ENCODE measurements at places on chromosomes 2 and 18. TPM values are rescaled to one million over a fixed set of nuclear protein-coding genes. Genes with fewer than 3 reads are reported as not detected.

GRCh38 chr2:227817850-227818674, 4.4 kb downstream of the CCL20 start:
- peak overlapping the region; percentile 99 for H3K27ac ChIP-seq
- H3K4me3 ChIP-seq: no peak overlapping the region
- no peaks in the 10 kb centered on the region for H3K27me3 ChIP-seq
- DNase-seq: peak; percentile 98
- peaks cover 3% of the 10 kb centered on the region for H3K4me1 ChIP-seq

STARD6 gene
- not detected for total RNA-seq

MAL gene
- 1.2 TPM for total RNA-seq

SGO2 gene
- total RNA-seq: 1.7 TPM

DNA sequence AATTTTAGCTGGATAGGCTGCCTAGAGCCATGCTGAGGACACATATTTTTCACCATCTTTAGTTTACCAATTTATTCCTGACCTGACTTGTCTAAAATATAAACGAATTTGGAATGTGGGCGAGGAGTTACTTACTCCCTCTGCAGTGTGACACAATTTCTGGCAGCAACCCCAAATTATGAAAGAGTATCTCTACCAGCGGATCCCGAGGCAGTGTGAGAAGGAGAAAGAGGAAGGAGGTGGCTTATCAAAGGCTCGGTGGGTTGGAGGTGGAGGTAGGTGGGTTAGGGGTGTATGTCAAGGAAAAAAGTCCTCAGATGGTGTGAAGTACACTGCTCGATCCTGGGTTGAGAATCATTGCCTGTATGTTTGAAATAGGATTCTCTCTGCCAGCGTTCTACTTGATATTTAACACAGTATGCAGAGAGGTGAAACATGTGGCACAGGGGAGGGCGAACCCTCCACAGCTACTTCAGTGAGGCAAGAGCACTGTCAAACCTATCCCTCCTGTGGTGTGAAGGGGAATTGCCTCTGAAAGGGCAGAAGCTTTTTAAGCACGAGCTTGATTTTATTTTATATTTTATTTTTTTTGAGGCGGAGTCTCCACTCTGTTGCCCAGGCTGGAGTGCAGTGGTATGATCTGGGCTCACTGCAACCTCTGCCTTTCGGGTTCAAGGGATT, 76.0 kb downstream of the RFTN2 start:
- H3K4me3 ChIP-seq: no peak overlapping the region
- H3K27me3 ChIP-seq: no peaks in the 10 kb centered on the region

CRACDL gene
- total RNA-seq: 6.0 TPM

TTN gene
- total RNA-seq: 4.8 TPM

UCN gene
- 1.2 TPM for total RNA-seq

TMEM247 gene
- total RNA-seq: not detected

DNA sequence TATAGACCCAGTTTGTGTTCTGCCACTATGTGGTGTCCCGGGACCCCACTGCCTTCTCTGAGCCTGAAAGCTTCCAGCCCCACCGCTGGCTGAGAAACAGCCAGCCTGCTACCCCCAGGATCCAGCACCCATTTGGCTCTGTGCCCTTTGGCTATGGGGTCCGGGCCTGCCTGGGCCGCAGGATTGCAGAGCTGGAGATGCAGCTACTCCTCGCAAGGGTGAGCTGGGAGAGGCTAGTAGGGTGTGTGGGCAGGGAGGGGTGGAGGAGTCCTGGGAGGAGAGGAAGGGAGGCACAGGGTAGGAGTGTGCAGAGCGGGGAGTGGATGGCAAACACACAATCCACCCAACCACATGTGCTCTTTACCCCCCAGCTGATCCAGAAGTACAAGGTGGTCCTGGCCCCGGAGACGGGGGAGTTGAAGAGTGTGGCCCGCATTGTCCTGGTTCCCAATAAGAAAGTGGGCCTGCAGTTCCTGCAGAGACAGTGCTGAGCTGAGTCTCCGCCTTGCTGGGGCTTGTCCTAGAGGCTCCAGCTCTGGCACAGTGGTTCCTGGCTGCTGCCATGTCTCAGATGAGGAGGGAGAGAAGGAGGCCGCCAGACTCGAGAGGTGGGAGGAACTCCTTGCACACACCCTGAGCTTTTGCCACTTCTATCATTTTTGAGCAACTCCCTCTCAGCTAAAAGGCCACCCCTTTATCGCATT, 16.9 kb downstream of the PRKAG3 start:
- H3K36me3 ChIP-seq: peaks cover 18% of the 10 kb centered on the region
- no peak overlapping the region for H3K27ac ChIP-seq
- no peak for DNase-seq
- H3K4me3 ChIP-seq: no peak overlapping the region
- no peaks in the 10 kb centered on the region for H3K27me3 ChIP-seq
- H3K4me1 ChIP-seq: no peaks in the 10 kb centered on the region

EFEMP1 gene
- 989 TPM for total RNA-seq

DNA sequence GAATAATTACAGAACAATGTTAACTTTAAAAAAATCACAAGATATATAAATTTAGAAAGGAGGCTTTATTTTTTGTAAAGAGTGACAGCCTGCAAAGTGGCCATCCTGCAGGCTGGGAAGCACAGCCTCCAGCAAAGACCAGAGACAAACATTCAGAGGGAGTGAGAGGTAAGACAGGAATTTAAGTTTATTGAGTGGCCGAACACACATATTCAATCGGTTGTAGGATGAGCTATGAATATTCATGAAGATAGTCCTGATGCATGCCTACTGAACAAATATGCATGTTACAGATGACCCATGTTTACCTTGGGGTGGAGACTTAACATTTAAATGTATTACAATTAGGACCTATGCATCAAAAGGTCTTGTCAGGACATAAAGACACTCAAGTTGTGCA, 33.4 kb upstream of the HNRNPA3 start:
- H3K4me3 ChIP-seq: no peak overlapping the region
- DNase-seq: no peak
- no peaks in the 10 kb centered on the region for H3K36me3 ChIP-seq
- no peaks in the 10 kb centered on the region for H3K27me3 ChIP-seq
- H3K4me1 ChIP-seq: no peaks in the 10 kb centered on the region
- no peak overlapping the region for H3K27ac ChIP-seq

- no peak overlapping the region for H3K4me3 ChIP-seq
- no peaks in the 10 kb centered on the region for H3K36me3 ChIP-seq
- H3K4me1 ChIP-seq: no peaks in the 10 kb centered on the region
- no peak overlapping the region for H3K27ac ChIP-seq
- DNase-seq: no peak
- H3K27me3 ChIP-seq: no peaks in the 10 kb centered on the region
Measured at GRCh38 chr18:47143899-47144485, 6.3 kb downstream of the HDHD2 start.

POU3F3 gene
- total RNA-seq: 0.15 TPM

EXOC6B gene
- 45.9 TPM for total RNA-seq

DNA sequence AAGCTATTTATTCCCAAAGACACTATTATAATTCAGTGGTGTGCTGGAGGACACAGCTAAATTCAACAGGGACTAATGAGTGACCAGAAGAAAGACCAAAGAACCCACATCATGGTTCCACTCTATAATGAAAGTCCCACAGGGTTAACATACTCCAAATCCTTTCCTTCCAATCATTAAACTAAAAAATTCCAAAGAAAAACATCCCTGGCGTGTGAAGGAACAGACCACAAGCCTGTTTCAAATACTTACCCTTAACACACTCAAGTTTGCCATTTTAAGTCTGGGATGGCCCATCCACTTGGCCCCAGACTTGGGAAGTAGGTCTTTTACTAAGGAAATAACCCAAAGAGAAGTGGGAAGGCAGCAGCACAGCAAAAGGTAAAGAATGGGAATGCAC, 150.1 kb upstream of the CCDC150 start:
- no peaks in the 10 kb centered on the region for H3K27me3 ChIP-seq
- H3K4me1 ChIP-seq: no peaks in the 10 kb centered on the region
- H3K27ac ChIP-seq: no peak overlapping the region
- H3K36me3 ChIP-seq: no peaks in the 10 kb centered on the region
- DNase-seq: no peak
